ENCODE measurements at places on chromosomes 13 and 19. TPM values are rescaled to one million over a fixed set of nuclear protein-coding genes. Genes with fewer than 3 reads are reported as not detected.

The NEK3 gene
- total RNA-seq = 27.5 TPM

- DNase-seq = no peak
Measured at GRCh38 chr19:18023622-18024251, 15.8 kb downstream of the ARRDC2 start.

DNA sequence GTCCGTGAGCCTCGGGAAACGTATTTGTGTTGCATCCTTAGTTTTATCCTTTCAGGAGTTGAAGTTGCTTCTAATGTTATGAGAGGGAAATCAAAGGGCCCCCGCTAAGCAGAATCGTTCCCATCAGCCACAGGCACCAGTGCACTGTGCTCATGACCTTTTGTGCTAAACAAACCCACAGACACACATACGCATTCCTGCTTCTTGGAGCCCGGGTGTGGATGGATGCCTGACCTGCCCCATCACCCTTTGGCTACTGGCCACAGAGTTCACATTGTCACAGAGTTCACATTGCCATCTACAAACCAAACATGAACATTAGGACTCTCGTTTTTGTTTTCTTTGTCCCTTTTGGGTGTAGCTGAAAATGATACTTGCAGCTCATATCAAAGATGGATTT is 47.2 kb downstream of the CHST8 start:
- no peak for DNase-seq

- no peak for DNase-seq
Measured at GRCh38 chr13:32323912-32324311, 8.6 kb downstream of the BRCA2 start.

GRCh38 chr13:93462151-93462550 is 235.5 kb downstream of the GPC6 start:
- no peak for DNase-seq

The IRF3 gene
- 70.0 TPM for total RNA-seq

DNA sequence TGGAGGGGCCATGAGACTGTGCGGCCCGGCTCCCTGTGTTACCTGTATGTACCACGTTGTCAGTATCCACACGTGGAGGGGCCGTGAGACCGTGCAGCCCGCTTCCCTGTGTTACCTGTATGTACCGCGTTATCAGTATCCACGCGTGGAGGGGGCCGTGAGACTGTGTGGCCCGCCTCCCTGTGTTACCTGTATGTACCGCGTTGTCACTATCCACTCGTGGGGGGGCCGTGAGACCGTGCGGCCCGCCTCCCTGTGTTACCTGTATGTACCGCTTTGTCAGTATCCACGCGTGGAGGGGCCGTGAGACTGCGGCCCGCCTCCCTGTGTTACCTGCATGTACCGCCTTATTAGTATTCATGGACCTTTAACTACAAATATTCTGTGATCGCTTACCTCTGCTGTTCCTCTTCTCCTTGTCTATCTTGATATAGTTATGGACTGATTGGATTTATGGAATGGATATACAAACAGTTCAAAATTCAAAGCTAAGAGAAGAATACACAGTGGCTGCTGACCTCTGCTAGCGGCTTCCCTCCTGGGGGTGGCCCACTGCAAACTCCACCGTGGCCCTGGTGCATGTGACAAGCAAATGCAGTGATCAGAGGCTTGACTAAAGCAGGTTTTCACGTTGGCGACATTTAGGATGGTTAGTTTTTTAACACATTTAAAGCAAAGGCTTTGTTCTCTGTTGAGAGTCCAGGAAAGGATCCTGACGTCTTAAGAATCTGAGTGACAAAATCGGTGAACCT is 38.7 kb downstream of the ATP11A start:
- no peak for DNase-seq

GRCh38 chr19:12796146-12797071 is 5.1 kb downstream of the JUNB start:
- DNase-seq = peak; percentile 88

The CD37 gene
- not detected for total RNA-seq

- no peak for DNase-seq
Measured at GRCh38 chr13:27036236-27036981, 135.2 kb downstream of the USP12 start.

- no peak for DNase-seq
Measured at GRCh38 chr13:78177306-78177705, 258.7 kb upstream of the EDNRB start.

DNA sequence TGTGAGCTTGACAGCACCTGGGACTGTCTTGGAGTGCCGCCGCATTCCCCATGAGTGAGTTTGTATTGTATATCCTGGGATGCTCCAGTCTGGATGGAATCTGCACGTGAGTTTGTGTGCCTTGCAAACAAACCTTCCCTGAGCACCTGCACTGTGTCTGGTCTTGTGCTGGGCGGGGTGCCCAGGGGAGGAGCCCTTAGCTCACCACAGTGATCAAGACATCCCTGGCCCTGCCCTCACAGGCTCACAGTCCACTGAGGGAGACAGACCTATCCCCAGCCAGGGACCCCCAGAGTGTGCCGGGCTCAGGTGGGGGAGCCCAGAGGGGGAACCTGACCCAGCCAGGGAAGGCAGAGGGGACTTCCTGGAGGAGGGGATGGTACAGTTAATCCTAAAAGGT is 1.7 kb upstream of the BCAM start:
- no peak for DNase-seq

The N4BP2L1 gene
- 1.6 TPM for total RNA-seq

- DNase-seq = no peak
Measured at GRCh38 chr13:88456151-88456550, 785.0 kb downstream of the SLITRK5 start.

The CRB3 gene
- total RNA-seq = not detected

GRCh38 chr19:44729516-44730033 is 18.9 kb upstream of the BCL3 start:
- no peak for DNase-seq

The RB1 gene
- 48.0 TPM for total RNA-seq

The ATP4A gene
- not detected for total RNA-seq

The GJB2 gene
- total RNA-seq = not detected

DNA sequence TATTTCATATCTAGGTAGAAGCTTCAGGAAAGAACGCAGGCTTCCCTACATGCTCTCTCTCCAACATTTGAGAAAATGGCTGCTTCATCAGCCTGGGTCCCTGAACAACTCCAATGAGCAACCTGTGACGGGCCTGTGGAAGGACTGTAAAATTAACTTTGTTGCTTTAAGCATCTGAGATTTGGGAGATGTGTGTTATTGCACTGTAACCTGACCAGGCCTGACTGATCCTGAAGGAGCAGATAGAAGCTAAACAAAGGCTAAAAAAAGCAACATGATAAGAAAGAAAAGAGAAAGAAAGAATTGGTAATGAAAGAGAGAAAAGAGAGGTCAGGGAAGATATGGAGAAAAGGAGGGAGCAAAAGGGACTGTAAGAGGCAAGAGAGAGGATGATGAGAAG is 77.1 kb upstream of the MBNL2 start:
- no peak for DNase-seq

GRCh38 chr19:41376998-41377365 is 649 bp downstream of the TMEM91 start:
- no peak for DNase-seq

The SHD gene
- 2.7 TPM for total RNA-seq

DNA sequence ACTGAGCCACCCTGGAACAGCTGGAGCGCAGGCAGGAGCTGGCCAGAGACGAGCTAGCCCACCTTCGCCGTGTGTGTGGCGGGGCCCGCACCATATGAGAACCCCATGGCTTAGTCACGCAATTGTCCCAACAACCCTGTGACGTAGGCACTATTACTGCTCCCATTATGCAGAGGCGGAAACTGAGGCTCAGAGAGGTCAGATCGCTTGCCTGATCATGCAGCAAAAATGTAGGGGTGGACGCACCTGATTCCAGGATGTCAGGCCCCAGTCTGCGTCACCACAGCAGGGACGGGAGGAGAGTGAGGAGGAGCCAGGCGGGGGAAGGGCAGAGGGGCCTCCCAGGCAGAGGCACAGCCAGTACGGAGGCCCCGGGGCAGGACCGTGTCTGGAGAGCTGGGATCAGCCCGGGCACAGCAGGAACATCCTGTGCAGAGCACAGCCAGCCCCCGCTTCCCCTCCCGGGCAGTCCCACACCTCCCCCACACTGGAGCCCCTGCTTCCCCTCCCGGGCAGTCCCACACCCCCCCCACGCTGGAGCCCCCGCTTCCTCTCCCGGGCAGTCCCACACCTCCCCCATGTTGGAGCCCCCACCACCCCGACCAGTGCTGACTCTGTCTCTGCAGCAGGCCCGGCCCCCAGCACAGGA is 16.7 kb downstream of the PIP5K1C start:
- no peak for DNase-seq

GRCh38 chr19:36081385-36081784 is 26.7 kb downstream of the WDR62 start:
- DNase-seq = no peak

The SHISA7 gene
- 0.59 TPM for total RNA-seq

DNA sequence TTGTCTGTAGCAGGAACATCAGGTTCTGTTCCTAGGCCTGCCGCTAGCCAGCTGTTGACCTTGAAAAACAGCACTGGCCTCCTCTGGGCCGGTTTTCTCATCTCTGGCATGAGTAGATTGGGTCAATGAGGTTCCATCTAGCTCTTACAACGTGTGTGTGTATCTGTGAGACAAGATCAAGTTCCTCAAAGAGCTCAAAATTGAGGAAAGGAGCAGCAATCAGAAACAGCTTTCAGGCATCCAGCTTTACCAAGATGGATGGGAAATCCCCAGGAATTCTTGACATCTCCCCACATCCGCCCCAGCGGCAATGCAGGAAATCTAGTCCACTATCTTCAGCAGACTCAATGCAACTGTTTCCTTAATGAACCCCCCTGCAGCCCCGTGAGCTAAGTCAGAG is 4.9 kb downstream of the FLT1 start:
- DNase-seq = no peak

DNA sequence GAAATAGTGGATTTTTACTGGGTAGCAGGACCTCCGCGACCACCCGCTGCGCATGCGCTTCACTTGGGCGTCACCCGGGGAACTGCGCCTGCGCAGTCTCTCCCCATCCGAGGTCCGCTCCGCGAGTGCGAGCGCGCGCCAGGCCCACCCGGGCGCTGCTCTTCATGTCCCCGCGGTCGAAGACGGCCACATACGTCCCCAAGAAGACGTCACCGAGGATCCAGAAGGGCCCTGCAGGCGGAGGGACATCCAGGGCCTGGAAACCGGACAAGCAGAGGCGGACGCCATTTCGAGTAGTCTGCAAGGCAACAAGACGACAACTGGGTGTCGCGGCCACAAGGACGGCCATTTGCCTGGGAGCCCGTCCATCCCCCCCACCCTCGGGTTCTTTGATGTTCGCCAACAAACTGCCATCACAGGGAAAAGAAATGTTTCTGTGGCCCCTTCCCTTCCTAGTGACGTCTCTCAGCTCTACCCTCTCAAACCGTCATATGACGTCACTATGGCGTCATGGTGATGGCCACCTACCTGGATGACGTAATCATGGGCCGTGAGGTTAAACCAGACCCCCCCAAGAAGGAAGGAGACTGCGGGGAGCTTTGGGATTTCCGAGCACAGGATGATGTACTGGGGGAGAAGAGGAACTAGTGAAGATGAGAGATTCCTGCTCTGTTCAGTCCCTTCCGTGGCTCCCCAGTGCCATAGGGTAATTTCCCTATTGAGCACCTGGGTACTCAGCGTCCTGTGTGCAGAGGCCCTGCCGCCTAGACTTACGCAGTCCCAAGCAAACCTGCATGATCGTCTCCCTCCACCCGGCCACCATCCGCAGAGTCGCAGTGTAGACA is 6.7 kb downstream of the NAPSA start:
- DNase-seq = no peak

The TMPRSS9 gene
- total RNA-seq = 0.12 TPM

The SYNGR4 gene
- not detected for total RNA-seq
